ENCODE measurements at places on chromosomes 6 and 20.

GRCh38 chr6:105824732-105825131 is 261.4 kb upstream of the PRDM1 start:
- no peak for DNase-seq

DNA sequence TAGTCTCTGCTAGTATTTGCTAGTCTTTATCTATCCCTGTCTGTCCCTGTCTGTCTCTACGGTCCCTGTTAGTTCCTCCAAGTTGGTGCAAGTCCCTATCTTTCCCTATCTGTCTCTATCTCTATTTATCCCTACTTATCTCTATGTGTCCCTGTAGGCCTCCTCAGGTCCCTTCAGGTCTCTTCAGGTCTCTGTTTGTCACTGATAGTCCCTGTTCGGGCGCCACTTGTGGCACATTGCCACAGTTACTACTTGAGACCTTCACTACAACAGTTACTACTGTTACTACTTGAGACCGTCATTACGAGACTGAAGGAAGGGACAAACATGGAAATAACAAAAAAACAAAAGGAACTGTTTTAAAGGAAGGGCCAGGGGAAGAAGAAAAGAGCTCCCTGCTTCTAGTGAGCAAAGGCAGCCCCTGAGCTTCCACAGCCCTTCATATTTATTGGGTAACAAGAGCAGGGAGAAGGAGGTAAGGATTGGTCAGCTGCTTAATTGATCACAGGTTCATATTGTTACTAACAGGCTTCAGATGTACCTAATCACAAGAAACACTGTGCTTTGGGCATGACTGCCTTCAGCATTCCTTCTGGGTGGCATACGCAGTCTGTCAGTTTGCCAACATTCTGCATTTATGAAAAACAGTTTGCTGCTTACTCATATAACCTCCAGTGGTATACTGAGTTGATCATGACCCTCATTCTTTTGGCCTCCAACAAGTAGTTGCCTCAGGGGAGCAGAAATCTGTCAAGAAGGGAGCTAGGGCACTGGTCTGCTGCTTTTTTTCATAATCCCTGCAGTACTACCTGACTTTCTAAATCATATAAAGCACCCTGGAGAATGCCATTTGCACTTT is 8.4 kb downstream of the EPB41L2 start:
- no peak for DNase-seq

- no peak for DNase-seq
These were observed 23.8 kb downstream of the CYB5R4 start for GRCh38 chr6:83883240-83883639.

DNA sequence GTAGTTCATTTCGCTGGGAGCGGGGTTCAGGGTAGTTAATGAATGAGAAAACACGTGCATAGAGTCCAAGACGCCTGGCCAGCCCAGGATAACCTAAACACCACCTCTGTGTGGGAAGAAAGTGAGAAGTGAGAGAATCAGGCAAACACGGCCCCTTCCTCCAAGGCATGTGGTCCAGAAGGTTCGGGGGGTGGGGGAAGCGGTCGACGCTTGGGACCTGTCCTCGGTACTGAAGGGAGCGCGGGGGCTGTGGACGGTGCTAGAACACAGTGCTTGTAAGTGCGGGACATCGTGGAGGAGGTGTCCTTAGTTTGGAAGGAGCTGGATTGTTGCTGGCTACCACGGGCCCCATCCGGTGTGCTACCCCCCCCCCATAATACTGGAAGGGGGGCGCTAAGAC is 1.7 kb upstream of the VSTM2L start:
- no peak for DNase-seq

DNA sequence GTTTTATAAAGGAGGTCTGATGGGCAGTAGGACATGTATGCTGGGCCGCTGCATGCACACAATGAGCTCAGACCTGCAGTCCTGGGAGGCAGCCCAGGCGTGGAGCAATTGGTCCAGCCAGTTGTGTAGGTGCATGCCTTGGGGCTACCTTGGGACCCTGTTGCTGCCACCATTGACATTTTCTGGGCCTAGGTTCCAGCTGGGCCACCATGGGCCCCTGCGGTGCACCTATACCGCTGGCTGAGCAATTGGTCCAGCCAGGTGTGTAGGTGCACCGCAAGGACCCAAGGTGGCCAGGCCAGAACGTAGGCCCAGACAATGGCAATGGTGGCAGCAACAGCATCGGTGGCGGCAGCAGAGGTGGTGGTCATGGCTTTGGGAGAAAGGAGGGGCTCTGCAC is 143.9 kb downstream of the PXDC1 start:
- DNase-seq: no peak

DNA sequence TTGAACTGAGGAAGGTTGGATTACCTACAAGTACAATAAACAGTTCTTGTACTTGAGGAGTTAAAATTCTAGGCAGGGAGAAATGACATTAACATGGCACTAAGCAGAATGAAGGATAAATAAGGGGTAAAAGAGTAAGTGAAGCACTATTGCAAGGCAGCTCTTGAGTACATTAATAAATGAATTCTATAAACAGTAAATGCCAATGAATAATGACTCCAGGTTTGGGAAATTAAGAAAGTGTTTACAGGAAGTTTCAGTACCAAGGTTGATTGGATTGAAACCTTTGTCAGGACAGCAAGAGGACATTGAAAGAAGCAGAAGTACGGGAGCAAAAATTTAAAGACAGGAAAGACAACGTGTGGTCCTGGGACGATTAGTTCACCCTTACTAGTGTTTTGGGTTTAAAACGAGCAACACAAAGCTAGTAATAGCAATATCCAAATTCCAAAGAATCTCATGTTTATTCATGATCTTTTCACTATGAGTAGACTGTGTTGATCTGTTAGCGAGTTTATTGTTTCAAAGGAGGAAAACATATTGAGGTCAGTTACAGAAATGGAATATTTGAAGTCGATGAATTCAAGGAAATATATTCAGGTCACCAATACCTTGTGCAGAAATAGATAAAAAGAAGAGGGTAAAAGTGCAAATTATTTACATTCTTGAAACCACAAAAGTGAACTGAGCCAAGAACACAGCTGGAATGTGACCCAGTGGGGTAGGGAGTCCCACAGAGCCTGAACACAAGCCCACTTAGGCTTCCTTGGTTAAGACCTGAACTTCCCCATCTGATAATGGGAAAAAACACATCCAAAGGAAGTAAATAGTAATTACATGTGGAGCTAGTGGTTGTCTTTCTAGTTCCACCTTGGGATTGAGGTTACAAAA is 80.8 kb downstream of the MKKS start:
- no peak for DNase-seq

- DNase-seq: no peak
These were observed 407.5 kb upstream of the PLCB4 start for GRCh38 chr20:8661229-8661952.

DNA sequence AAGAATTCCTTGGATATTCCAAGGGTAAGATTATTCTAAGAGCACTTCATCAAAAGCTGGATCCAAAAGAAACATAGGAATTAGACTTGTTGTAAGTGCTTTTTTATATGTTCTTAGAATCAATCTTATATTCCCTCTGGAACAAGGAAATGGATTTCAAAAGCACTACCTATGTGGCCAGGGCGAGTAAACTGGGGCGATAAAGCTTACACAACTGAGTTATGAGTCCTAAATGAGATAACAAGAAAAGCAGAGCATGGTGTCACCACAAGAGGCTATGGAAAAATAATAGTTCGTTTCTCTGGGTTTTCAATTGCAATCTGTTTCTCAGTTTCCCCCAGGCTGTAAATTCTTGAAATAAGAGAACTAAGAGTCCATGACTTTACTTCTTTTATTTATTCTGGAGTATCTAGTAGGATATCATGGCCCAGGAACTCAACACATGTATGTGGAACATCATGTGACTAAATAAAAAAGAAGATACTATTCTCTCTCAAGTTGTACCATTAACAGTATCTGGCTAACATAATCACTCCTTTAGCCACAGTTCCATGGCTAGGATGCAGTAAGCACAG is 51.5 kb downstream of the NUDT3 start:
- DNase-seq: no peak

DNA sequence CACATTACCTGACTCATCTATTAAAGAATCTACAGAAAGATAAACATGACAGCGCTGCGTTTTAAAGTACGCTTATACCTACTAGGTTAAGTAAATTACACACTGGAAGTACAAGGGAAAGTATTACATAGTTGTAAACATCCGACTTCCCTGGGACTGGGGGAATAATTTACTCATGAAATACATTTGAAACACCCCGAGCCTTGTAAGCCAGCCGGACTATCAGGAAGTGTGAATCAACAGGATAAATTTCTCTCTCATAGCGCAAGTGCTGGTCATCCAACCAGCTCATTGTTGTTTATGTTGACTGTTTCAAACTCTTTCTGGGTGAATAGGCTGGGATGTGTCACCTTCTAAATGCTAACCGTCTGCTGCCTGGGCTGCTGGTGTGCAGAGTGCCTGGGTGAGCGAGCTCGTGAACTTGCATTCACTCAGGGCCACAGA is 4.9 kb downstream of the BMP6 start:
- DNase-seq: peak; percentile 70

DNA sequence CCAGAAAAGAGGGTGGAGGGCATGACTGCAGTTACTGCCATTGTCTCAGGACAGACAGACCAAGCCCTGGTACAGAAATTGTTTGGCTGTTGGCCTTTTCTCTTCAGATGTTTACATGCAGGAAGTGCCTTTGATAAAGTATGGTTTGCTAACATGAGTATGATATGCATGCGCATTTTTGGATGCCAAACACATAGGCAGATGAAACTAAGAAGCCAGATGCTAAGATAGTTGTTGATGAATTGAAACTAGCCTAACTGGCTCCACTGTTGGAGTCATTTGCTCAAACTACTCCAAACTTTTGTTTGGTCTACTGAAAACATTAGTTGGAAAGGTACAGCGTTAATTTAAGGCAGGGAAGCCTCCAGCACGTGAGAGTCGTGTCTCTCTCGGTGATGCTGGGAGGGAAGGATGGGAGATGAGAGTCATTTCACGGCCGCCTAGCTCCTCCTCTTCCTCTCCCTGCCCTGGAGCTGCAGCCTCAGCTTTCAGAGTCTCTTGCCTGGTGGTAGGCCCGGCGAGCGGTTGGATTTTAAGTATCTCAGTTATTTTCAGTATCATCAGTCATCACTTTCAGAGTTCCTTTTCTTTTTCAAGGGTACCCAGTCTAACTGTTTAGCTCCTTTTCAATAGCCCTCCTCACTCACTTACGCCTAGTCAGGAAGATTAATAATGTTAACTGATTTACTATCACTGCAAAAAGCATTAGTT is 29.7 kb downstream of the RREB1 start:
- DNase-seq: no peak

DNA sequence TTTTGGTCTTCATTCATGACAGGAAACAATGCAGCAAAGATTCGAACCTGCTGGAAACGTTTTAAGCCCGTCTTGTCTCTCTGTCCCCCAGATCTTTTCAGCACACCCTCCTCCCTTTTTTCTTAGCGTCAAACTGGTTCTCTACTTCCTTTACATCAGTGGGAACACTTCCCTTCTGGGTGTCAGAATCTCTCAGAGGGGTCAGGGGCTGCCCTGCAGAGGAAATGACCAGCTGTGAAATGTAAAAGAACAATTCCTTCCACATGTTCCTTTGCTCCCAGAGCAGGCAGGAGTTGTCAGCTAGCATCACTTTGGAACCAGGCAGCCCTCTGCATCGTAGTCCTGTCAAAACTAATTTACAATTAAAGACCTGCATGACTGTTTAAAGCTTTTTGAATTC is 619.0 kb downstream of the TFAP2A start:
- DNase-seq: no peak

DNA sequence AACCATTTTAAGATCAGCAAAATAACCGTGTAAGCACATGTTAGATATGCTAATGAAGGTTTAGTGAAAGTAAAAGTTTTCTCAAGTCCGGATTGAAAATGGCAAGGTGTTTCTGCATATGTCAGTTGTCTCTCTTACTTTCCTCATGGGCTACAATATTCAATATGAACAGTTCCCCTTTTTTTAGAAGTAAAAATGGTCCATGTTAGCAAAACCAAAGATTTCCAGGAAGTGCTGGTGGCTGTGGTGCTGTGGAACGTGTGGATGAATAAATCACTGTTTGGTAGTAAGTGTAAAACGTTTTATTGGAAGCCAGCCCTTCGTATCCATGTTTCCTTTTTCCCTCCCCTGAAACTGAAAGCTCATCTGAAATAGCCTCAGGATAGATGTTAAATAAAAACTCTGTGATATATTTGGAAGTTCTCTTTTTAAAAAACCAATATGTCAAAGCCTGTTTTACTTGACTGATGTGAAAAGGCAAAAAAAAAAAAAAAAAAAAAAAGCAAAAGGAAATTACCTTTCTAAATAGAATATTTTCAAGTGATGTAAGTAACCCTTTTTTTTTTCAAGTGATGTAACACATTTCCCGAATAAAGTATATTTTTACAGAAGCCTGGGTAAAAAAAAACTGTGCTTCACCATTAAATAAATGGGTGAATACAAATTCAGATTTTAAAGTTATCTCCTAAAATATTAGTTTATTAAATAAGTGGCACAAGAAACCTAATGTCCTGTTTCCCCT is 41.9 kb downstream of the PLEKHG1 start:
- no peak for DNase-seq

- DNase-seq: no peak
These were observed 32.8 kb upstream of the SMIM8 start for GRCh38 chr6:87289571-87289970.

DNA sequence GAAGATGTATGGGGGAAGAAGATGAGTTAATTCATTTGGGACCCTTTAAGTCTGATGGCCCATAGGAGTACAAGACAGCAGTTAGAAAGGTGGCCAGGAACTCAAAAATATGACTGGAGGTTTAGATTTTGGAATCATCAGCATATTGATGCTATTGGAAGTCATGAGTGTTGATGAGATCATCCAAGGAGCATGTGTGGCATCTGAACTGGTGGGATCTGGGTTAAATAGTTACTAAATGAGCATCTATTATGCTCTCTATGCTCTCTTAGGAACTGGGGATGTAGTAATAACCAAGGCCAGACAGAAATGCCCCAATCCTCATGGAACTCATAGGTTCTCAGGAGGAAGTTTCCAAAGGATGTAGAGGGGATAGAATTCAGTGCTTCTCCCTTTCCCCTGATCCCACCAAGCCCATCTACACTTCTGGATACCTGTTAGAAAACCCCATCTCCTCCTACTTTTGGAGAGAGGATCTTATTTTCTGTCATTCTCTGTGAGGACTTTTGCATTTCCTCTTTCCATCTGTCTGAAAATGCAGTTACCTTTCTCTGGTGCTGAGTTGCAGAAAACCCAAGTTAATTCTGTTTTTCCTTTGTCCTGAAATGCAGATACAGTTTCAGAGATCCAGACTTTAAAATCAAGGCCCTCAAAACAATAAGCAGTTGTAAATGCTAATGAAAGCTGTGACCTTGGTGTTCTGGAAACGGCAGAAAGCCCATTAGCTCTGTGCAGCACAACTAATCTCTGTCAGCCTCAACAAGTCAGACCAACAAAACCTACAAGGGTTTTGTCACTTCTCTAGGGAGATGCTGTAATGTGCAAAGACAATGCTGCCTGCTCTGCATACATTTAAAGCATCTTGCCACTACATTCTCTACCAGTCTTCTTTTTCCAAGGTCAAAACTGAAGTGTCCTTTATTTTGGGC is 65.8 kb downstream of the TBC1D7 start:
- DNase-seq: no peak

Data from epithelial cell of prostate (primary cell).